ENCODE measurements at places on chromosomes 7 and 10.

GRCh38 chr10:21523557-21524008 is 1.9 kb downstream of the SKIDA1 start:
- no peak for DNase-seq

DNA sequence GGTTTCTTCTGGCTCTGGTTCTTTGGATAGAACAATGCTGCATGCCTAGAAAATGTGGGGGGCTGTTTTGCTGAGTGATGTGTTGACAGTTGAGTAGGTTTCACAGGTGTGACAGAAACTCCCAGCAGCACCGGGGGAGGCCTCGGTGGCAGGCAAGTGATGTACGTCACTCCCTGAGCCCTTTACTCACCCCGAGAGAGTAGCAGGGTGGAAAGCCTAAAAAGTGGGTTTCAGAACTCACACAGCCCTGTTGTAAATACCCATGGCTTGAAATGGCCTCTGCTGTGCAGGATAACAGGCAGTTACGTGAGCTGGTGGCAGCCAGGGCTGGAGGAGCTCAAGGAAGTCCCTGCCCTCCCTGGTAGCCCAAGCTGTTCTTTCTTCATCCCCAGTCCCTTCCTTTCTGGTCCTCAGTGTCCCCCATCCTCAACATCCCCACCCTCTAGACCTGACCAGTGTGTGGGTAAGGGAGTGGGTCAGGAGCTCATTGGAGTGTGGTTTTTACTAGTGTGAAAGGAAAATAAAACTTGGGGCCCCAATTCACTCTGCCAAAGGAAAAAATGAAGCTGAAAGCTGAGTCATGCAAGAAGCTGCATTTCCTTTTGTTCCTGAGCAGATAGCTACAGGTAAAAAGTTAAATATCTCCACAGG is 258.1 kb downstream of the STK31 start:
- DNase-seq: no peak

DNA sequence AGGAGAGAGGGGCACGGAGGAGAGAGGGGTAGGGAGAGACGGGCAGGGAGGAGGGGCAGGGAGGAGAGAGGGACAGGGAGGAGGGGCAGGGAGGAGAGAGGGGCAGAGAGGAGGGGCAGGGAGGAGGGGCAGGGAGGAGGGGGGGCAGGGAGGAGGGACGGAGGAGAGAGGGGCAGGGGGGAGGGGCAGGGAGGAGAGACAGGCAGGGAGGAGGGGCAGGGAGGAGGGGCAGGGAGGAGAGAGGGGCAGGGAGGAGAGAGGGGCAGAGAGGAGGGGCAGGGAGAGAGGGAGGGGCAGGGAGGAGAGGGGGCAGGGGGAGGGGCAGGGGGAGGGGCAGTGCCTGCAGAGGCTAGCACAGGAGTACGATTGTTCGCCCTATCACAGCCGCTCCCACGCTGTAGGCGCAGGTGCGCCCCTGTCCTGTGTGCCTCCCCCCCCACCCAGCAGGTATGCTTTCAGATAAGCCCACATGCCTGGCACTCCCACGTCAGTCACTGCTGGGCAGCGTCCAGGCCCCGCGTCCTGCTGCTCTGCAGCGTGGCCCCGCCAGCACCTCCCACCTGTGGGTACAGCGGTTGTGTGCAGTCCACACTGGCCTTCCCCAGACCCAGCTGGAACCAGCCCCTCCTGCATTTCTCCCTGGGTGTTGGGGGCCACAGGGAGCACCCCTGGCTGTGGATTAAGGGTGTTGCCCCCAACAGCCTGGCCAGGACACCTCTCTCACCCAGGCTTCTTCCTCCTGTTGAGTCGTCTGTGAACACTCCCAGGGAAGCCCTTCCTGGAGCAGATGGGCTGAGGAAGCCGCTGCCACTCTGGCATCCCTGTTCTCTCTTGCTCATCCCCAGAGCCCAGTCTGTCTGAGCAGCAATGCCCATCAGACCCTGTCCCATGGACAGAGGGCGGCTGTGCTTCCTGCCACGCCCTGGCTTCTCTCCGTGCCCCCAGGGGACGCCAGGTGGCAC is 10.8 kb downstream of the NKX6-2 start:
- no peak for DNase-seq

- no peak for DNase-seq
These were observed 31.4 kb upstream of the IL6 start for GRCh38 chr7:22695476-22696132.

DNA sequence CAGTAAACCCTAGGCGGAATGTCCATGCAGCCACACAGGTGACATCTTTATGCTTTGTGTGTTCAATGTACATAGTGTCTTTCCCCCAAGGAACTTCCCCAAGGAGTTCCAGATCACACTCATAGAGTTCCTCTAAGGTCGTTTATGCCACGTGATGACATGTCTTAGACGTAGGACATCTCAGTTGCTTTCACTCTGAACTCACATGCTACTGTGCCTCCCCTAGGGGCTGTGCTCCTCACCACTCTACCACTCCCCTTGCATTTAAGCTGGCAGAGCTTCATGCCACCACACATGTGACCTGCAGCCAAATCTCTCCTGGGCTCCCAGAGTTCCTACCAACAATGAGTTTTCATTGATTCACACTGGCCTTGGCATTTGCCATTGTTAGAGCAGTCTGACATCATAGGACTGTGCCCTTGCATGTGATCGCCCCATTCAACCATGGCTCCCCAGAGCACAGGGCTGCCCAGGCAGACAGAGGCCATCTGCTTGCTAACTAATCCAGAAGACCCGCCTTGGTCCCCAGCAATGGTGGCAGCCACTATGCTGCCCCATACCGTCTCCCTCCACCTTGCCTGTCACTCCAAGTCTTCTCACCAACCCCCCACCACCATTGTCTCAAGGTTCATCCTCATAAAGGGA is 95.3 kb upstream of the MACROH2A2 start:
- DNase-seq: no peak

GRCh38 chr7:97117035-97117371 is 495 bp upstream of the SDHAF3 start:
- DNase-seq: no peak

- DNase-seq: no peak
These were observed 56.0 kb downstream of the ATOH7 start for GRCh38 chr10:68175949-68176348.

DNA sequence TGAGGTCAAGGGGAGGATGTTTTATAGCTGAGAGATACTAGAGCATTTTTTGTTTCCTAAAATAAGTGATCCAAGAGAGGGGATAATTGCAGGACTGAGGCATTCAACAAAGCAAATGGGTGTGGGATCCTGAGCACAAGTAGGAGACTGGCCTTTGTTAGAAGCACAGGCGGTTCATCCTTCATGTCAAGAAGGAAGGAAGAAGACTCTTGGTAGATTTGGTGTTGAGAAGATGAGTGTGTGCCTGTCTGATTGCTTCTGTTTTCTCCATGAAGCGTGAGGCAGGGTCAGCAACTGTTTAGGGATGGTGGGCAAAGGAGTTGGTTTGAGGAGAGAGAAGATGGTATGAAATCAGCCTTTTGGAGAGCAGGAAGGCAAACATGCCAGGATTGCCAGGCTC is 27.6 kb downstream of the STRIP2 start:
- no peak for DNase-seq

DNA sequence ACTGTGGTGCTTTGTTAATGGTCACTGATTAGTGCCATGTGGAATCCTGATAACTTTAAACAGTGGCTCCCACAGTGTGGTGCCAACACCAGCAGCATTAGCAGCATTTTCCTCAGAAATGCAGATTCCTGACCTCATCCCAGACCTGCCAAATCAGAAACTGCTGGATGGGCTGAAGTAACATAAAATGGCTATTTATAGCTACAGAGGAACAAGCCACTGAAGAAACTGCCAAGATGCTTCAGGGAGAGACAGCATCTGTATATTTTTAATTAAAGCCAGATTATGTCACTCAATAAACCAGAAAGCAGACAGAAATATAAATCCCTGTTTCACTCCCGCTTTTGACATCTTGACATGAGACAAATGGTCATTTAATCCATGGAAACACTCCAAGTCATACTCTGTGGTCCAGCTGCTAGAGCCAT is 178.5 kb downstream of the AMPH start:
- no peak for DNase-seq

GRCh38 chr10:44264244-44264643 is 120.7 kb downstream of the CXCL12 start:
- no peak for DNase-seq

DNA sequence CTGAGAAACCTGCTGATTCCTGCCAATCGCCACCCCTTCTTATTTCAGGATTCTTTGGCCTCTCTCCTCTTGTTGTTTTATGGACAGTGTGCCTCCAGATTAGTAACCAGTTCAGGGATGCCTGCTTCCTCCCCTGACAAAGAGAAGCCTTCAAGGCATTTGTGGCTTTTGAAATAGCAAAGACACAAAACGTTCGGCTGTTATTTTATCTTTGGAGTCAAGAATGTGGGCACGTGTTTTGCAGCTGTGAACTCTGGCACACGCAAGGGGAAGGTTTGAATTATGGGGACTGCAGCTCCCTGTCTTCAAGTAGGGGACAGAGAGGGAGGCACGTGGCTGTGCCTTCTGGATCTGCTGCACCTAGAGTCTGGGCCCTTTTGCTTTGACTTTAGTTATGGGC is 157.9 kb upstream of the GRB10 start:
- DNase-seq: no peak

DNA sequence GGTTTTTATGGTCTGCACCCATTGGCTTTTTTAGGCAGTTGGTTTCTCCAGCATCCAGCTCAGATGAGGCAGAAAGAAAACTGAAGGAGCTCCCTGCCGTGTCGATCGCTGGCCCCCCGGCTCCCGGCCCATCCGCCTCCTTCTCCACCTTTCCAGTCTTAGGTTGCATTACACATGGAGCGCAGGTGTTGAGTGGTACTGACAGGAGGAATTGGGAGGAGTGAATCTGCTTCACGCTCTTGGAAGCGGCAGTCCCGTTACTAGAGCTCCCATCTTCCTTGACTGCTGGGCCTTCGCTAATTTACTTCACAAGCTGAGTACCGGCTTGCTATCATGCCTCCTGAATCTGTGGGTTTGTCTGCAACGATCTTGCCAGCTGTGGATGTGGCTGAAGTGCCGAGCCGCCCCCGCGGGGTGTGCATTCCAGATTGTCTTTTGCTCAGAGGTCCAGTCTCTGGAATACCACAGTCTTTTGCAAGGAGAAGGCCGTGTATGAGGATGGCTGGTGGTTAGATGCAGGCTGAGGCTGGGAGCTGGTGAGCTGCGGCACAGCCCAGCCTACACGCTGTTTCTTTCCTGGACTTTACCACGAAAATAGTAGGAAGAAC is 17.1 kb downstream of the IQCE start:
- no peak for DNase-seq

DNA sequence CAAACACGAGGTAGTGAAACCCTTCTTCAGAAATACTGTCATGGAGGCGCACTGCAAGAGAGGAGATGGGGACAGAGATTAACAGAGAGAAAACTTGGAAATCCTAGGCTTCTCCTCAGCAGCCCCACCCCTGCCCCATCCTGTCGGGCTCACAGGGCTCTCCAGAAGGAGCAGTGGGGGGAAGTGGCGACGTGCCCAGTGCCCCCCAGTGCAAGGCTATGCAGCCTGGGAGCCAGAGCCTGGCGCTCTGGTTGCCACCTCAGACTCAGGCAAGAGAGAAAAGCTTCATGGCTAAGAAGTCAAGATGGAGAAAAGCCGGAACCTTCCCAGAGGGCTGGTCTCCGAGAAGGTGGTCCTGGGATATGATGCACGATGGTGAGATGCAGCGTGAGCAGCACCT is 21.2 kb downstream of the CAMK2G start:
- DNase-seq: no peak

- DNase-seq: peak; percentile 10
These were observed 17.6 kb downstream of the ZDHHC16 start for GRCh38 chr10:97463363-97464132.

- DNase-seq: no peak
These were observed 476.8 kb upstream of the ADARB2 start for GRCh38 chr10:2214092-2214491.

DNA sequence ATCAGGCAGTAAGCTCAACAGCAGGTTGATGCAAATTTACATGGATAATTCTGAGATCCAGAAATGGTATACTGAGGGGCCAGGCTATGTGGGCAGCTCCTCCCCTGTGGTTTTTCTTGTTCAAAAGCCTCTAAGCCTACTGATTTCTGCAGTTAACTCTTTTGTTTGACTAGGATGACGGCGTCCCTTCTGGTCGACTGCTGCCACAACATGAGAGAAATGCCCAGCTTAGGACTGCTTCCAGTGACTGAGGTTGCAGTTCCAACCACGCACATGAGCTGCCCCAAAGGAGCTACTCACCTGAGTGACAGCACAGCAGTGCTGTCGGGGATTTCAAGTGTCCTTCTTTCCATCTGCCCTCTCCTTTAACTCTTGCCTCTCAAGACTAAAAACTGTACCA is 973.0 kb upstream of the GHITM start:
- DNase-seq: no peak

DNA sequence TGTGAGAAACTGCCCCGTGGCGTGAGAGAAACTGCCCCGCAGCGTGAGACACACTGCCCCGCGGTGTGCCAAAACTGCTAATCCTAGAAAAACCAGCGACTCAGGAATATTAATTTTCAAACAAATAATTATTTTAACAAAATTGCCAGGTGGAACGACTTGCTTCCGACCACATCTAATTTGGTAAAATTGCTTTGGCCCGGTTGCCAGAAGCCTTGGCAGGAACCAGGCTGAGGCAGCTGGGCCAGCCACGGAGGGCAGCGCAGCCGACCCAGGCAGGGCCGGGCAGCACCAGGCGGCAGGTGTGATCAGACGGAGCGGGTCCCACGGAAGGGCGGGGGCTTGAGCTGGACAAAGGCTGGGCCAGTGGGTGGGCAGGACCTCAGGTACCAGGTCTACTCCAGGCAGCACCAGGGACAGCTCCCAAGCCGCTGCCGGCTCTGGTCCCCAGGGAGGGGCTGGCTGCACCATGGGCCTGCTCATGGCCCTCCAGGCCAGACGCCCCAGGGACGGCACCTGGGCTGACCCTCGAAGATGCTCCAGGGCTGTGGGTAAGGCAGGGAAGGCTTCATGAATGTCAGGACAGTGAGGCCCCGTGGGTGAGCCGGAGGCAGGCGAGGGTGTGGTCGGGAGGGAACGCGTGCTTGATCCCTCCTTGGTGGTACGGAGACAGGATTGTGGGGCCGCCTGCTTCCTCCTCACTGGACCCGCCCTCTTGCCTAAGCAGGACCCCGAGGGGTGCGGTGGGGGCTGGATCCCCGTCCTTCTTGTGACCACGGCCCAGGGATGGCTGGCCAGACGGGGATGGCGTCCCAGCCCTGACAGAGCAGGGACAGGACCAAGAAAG is 7.7 kb upstream of the ADGRA1 start:
- no peak for DNase-seq
